ENCODE measurements at places on chromosomes 6 and 20. TPM values are rescaled to one million over a fixed set of nuclear protein-coding genes. Genes with fewer than 3 reads are reported as not detected.

DNA sequence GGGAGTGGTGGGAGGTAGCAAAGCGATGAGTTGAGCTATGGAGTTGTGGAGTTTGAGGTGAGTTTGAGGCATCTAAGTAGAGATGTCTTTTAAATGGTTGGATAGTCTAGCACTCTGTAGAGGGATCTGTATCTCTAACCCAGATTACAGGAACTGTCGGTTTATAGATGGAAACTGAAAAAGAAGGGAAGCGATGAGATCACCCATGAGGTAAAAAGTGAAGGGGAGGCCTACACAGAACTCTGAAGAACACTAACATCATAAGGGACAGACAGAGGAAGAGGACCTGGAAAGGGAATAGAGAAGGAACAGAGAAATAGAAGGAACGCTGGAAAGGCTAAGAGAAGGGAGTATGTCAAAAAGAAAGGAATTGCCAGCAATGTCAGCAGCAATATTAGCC, 2.5 kb downstream of the HINT3 start:
- no peak for DNase-seq

DNA sequence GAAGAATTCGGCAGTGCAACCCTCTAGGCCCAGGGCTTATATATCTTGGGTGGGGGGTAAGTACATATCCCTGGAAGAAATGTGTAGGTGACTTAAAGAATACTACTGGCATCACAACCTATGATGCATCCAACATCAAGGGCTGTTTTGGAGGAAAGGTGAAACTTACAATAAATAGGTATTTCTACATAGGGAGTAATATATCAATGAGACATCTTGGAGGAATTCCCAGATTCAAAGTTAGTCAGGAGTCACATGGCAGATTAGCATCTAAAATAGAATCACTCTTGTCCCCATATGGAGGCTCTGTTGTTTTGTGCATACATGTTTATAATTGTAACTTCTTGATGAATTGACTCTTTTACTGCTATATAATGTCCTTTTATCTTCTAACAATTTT, 375.5 kb downstream of the PAX1 start:
- no peak for DNase-seq

DNA sequence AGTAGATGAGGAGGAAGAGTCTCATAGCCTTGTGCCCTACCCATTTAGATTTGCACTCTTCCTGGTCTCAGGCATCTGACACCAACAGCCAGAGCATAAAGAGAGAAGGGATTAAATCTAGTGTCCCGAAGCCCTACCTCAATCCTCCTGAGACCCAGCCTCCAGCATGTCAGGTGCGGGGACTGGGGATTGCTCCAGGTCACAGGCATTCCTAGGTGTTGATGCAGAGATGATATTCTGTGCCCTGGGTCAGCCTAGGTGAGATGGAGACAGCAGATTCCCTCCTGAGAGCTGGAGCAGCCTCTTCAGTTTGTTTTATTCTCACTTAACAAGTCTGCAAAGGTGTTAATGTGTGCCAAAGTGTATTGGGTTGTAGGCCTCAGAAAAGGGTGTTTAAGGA, 89.8 kb downstream of the ANKRD6 start:
- no peak for DNase-seq

GRCh38 chr6:106084106-106084988, 1.8 kb upstream of the PRDM1 start:
- no peak for DNase-seq

DNA sequence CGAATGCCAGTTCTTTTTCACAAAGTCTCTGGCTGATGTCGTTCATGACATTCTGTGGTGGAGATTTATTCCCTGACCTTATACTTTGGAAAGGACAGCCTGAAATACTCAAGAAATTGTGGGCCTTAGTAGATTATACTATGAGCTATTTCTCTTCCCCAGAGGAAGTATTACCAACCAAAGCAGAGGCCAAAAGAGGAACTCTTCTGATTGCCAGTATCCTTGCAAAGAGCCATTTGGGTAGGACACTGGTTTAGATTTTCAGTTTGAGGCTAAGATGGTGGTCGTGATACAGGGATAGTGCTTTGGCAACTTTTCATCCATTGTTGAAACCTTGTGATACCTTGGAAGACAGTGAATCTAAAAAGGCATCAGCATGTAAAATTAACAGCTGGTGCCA, 327.3 kb downstream of the HACE1 start:
- no peak for DNase-seq

The PGC gene
- not detected for polyA plus RNA-seq

The DYNLRB1 gene
- 108 TPM for polyA plus RNA-seq

The MAN1A1 gene
- polyA plus RNA-seq: 23.8 TPM

The RRAGD gene
- polyA plus RNA-seq: 113 TPM

The ECT2L gene
- polyA plus RNA-seq: 0.17 TPM

Data from hindlimb muscle (tissue), 1 donor.